MM.1S (cell line): ENCODE measurements at places on chromosomes 6 and 20.

DNA sequence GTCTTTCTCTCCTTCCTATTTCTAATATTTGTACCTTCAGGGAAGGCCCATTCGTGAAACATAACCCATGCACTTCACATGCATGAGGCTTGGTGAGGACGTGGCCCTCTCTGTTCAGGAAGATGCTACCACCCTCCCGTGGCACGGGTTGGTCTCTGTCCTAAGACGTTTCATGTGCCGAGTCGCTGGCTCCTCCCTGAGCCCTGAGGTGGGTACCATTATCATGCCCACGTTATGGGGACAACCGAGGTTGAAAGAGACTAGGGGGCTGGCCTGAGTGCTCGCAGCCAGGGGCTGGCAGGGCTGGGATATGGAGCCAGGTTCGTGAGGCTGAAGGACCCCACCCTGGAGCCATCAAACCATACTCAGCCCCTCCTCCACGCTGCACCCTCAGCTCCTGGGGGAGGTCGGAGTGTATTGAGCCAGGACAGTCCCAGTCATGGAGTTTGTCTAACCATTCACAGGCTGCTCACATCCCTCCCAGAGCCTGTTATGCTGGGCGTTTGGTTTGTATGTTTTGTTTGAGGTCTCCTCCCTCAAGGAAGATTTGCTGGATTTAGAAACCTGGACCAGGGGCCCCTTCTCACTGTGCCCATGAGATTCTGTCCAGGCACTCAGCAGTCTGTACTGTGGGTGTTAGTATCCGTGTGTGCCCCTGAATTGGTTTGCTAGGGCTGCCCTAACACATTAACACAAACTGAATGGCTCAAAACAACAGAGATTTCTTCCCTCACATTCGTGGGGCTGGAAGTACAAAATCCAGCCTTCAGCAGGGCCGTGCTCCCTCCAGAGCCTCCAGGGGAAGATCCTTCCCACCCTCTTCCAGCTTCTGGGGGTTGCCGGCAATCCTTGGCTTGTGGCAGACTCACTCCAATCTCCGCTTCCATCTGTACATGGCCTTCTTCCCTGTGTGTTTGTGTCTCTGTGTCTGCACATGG, 88.3 kb downstream of the ANKRD60 start:
- no peak for DNase-seq

DNA sequence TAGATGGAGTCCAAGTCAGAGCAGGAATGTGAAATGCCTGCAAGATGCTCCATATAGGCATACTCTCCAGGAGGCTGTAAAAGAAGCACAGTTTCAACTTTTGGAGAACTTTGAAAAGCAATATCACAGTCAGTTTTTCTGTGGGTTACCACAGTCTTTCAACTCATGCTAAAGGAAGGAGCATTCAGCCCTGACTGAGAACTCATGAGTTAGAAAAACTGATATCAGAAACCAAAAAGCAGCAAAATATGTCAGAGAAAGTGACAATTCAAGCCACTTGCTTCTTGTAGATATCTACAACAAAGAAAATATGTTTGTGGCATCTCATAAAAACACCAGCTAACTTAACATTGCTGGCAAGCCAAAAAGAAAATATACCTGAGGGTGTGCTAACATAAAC, 36.1 kb upstream of the PTCHD4 start:
- DNase-seq, result no peak

- no peak for DNase-seq
Observed at GRCh38 chr6:142118328-142118727, 14.4 kb upstream of the GJE1 start.

DNA sequence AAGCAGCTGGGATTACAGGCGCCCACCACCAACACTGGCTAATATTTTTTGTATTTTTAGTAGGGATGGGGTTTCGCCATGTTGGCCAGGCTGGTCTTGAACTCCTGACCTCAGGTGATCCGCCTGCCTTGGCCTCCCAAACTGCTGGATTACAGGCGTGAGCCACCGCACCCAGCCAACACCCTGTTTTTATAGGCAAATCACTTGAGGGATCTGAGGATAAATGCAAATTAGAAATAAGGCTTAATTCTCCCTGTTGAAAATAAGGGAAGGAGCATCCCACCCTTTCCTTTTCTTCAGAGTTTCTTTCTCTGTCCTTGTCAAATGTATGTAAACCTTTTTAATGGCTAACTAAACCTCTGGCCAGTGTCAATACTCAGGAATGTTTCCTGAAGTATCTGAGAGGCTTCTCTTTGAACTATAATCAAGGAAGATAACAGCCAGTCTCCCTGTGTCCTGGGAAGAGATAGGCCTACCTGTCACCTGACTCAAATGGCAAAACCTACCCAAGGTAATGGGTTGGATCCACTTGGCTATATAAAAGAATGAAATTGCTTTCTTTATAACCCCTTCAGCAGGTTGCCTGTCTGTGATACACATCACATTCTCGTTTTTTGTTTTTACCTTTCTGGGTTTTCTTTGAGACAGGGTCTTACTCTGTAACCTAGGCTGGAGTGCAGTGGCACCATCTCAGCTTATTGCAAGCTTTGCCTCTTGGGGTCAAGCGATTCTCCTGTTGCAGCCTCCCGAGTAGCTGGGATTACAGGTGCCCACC, 64.5 kb upstream of the TNFAIP3 start:
- no peak for DNase-seq

GRCh38 chr6:142478117-142478516, 176.3 kb downstream of the ADGRG6 start:
- peak; percentile 17 for DNase-seq

DNA sequence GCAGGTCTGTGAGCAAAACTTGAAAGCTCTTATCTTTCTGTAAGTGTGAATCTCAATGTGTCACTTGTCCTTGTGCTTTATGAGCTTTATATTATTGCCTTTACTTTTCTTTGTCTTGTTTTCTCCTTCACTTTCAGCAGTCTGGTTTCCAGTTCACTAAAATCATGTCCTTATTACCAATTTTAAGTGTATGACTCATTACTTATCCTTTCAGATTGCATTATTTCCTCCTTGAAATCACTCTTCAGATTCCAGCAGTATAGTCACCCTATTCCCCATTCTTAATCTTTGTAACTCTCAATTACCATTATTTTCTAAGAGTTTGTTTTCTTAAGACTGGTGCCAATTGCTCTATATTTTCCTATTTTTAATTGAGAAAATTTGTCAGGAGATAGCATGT, 117.4 kb upstream of the GRIK2 start:
- no peak for DNase-seq
